Forelimb muscle (tissue), 1 donor: ENCODE measurements at places on chromosomes 13 and 19. TPM values are rescaled to one million over a fixed set of nuclear protein-coding genes. Genes with fewer than 3 reads are reported as not detected.

GRCh38 chr13:28582225-28582891 lies 76.6 kb upstream of the POMP start:
- no peak for DNase-seq

DNA sequence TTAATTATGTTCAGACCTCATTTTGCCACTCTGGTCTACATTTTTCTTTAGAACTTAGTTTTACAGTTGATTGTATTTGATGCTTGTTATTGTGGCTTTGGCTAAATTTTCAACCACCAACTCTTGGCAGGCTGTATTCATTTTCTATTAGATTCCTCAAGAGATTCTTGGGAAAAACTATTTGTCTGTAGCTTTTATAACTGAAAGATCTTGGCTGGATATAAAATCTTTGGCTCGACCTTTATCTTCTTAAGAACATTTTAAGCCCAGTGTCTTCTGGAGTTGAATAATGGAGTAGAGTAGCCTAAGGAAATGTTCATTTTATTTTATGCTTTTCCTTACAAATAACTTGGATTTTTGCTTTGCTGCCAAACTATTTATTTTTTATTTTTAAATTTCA lies 848.5 kb downstream of the PCDH17 start:
- peak; percentile 22 for DNase-seq

DNA sequence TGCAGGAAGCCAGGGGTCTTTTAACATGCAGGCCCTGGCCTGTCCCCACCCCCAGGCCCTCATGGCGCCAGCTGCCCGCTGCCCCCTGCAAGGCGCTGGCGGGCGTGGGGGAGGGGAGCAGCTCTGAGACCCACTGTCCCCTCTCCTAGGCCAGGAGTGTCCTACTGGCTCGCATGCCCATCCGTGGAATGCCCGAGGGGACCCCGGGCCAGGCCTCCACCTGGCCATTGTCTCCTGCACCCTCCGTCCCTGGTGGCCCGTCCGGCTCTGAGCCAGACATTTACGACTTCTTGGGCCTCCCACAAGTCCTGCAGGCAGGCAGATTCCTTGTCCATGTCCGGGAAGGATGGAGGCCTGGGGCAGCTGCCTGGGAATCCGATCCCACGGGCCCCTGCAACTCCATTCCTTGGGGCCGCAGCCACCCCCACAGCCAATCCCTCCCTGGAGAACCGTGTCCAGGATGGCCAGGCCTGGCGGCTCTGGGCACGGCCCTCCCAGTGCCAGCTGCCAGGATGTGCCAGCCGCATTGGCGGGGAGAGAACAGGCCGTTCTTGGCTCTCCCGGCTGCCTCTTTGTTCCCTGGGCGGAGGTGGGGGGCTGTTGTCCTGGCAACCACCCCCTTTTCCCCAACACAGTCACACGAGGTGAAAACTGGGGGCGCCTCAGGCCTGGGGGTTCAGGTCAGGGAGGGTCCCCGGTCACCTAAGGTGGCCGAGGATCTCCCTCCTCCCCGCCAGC lies 10.5 kb upstream of the PLIN3 start:
- DNase-seq = no peak

GRCh38 chr13:75415694-75416093 lies 66.3 kb downstream of the TBC1D4 start:
- DNase-seq = no peak

GRCh38 chr19:56295531-56296455 lies 18.8 kb downstream of the ZSCAN5A start:
- DNase-seq = no peak

The GEMIN7 gene
- 22.7 TPM for polyA plus RNA-seq

DNA sequence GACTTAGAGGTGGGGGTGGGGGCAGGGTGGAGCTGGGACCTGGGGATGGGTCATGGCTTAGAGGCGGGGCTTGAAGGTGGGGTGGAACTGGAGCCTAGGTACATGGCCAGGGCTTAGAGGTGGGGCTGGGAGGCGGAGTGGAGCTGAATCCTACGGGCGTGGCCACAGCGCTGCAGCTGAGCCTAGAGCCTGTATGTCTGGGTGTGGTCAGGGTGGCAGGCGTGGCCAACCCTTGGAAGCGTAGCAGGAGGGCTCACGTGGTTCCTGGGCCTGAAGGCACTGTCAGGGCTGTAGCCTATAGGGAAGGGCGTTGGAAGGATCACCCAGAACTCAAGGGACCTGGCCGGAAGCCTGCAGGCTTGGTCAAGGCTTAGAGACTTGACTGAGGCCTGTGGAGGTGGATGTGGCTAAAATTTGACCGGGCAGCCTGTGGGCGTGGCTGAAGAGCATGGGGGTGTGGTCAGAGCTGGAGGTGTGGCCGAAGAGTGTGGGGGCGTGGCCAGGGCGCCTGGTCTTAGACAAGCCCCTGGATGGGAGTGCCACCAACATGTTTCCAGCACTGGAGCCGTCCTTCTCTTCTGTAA lies 24.3 kb downstream of the COLGALT1 start:
- no peak for DNase-seq

GRCh38 chr13:111946214-111946613 lies 120.7 kb upstream of the SOX1 start:
- no peak for DNase-seq

GRCh38 chr19:51566489-51567100 lies 4.5 kb upstream of the ZNF175 start:
- no peak for DNase-seq

- DNase-seq = no peak
These were observed 3.4 kb downstream of the PVR start for GRCh38 chr19:44647144-44647543.

- DNase-seq = no peak
These were observed 42.9 kb downstream of the GGACT start for GRCh38 chr13:100545684-100546061.

The GNG7 gene
- polyA plus RNA-seq = 2.4 TPM

The KLK6 gene
- polyA plus RNA-seq = 0.10 TPM

The GPR12 gene
- polyA plus RNA-seq = 0.15 TPM
